ENCODE measurements at places on chromosomes 1 and 21.

DNA sequence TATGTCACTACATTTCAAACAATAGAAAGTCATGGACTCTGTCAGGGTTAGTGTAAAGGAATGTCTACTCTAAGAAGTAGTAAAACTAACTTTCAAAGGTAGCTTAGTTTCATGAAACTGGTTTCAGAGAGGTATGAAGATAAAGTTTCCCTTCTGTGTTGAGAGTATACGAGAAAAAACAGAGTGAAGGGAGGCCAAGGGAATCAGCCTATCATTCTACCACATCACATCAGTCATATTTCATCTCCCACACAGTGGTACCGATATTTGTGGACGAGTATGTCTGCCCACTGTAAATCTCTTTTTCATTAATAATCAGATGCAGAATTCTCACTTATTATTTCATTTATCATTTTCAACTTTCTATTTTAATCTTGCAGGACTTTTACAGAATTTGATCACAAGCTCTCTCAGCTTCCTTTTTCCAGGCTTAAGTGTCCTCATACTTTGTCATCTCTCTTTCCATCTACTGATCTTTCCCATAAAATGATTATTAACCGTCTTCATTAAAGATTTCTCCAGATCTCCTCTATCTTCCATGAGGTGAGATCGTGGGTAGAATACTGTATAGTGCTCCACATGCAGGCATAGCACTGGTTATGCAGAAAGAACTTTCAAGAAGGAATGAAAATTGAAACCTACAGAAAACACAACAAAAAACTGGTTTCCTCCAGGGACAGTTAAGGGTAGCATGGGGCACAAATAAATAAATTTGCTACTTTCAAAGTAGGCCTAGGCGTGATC is 11.5 kb upstream of the IFI16 start:
- no peak for DNase-seq

DNA sequence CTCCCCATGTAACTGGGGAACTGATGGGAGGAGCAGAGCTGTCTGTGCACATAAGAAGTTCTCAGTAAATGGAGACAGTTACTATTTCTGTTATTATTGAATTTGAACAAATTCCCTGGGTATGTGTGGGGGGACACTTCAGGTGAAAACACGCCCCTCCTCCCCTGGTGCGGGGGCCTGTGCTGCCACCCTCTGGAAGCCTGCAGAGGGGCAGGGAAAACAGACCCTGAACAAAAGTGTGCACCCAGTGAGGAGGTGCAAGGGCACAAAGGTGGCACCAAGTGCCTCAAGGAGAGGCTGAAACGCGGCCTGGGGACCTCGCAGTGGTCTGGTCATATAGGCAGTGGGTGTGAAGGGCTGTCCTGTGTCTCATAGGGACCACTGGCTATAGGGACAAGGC is 18.2 kb upstream of the NADK start:
- DNase-seq, result no peak

GRCh38 chr21:14120091-14120734 is 90.5 kb downstream of the LIPI start:
- no peak for DNase-seq

- no peak for DNase-seq
These were observed 10.3 kb downstream of the TAF12 start for GRCh38 chr1:28632560-28632959.

GRCh38 chr1:54487571-54488050 is 60.4 kb upstream of the ACOT11 start:
- DNase-seq, result peak; percentile 50

DNA sequence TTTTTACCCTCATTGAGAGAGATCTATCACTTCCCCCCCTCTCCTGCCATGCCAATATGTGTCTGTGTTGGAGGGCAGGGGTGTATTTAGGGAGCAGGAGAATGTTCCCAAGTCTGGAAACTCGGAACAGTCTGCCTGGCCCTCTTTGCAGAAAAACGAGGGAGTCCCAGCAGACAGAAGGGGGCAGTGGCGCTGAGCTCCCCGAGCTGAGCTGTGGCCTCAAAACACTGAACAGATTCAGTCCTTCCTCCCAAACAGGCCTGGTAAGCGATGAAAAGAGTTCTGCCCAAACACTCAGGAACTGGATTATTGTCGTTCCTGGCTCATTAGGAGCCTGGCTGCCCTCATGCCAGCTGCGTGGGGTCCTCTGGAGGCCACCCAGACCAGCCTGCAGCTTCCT is 981 bp downstream of the CLDN14 start:
- no peak for DNase-seq

- DNase-seq, result no peak
These were observed 807.1 kb upstream of the PRMT6 start for GRCh38 chr1:106249365-106249764.

- no peak for DNase-seq
These were observed 133.4 kb downstream of the PLPPR5 start for GRCh38 chr1:98870959-98871903.

DNA sequence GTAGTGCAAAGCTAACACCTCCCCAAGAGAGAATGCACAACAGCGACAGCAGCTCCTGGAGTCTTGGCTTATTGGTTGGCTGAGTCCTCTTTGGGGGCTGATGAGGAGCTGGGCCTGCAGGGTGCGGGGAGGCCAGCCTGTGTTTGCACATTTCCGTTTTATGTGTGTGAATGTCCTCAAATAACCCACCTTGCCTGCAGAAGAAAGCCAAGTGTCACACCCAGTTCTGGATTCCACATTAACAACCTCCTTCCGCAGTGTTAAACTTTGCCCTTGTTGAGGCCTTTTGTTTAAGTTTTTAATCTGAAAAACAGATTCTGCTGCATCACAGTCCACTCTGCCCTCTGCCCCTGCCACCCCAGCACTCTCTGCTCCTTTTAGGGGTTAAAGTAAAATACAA is 274.5 kb downstream of the TM2D1 start:
- no peak for DNase-seq

GRCh38 chr1:33286451-33287185 is 30.3 kb downstream of the ZNF362 start:
- DNase-seq, result no peak
